Muscle of leg (tissue), 16 donors: ENCODE measurements at places on chromosomes 3 and 15. TPM values are rescaled to one million over a fixed set of nuclear protein-coding genes. Genes with fewer than 3 reads are reported as not detected.

DNA sequence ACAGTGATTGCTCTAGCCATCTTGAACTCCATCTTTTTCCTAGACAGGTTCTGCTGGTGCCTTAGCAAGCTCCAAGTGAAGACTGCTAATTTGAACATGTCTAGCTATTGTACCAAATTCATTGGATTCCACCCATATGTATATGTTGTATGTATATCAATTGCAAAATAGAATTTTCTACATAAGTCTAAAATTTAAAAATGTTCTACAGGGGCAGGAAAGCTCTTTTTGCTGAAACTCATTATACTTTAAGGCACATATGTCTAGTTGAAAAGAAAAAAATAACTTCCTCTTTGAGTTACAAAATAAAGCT lies 845.3 kb downstream of the MCTP2 start:
- DNase-seq = no peak
- no peaks in the 10 kb centered on the region for H3K27me3 ChIP-seq
- no peak overlapping the region for H3K27ac ChIP-seq
- H3K4me3 ChIP-seq = no peak overlapping the region

- H3K27ac ChIP-seq = no peak overlapping the region
- H3K27me3 ChIP-seq = no peaks in the 10 kb centered on the region
- DNase-seq = no peak
- peaks cover 12% of the 10 kb centered on the region for H3K36me3 ChIP-seq
- no peaks in the 10 kb centered on the region for H3K4me1 ChIP-seq
Observed at GRCh38 chr15:43095243-43095642, 10.6 kb downstream of the UBR1 start.

GRCh38 chr3:180116658-180117057 lies 79.9 kb upstream of the PEX5L start:
- no peaks in the 10 kb centered on the region for H3K27me3 ChIP-seq
- H3K4me3 ChIP-seq = no peak overlapping the region
- DNase-seq = no peak
- no peaks in the 10 kb centered on the region for H3K4me1 ChIP-seq

GRCh38 chr15:38187630-38188313 lies 64.9 kb upstream of the SPRED1 start:
- H3K4me1 ChIP-seq = no peaks in the 10 kb centered on the region
- no peak for DNase-seq
- H3K27me3 ChIP-seq = no peaks in the 10 kb centered on the region
- H3K36me3 ChIP-seq = no peaks in the 10 kb centered on the region

DNA sequence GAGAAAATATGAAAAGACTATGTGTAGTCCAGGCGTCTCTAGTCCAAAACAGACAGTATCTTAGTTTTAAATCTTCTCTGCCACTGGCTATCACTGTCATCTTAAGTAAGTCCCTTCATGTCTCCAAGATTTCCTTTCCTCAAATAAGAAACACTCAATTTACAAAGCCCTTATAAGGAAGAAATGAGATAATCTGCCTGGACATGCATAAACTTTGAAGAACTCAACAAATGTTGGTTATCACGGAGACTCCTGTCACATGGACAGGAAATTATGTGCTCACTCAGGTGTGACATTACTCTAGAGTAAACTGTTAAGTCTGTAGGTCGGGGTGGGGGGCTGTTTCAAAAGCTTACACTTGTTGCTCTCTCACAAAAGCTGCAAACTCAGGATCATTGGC lies 91.9 kb downstream of the IMPG2 start:
- H3K27ac ChIP-seq = no peak overlapping the region
- no peaks in the 10 kb centered on the region for H3K36me3 ChIP-seq
- no peaks in the 10 kb centered on the region for H3K4me1 ChIP-seq
- no peak overlapping the region for H3K4me3 ChIP-seq
- no peak for DNase-seq

- H3K4me3 ChIP-seq = no peak overlapping the region
- H3K27ac ChIP-seq = no peak overlapping the region
- no peaks in the 10 kb centered on the region for H3K36me3 ChIP-seq
- no peaks in the 10 kb centered on the region for H3K27me3 ChIP-seq
- DNase-seq = no peak
- peaks cover 8% of the 10 kb centered on the region for H3K4me1 ChIP-seq
Observed at GRCh38 chr3:44125882-44126281, 115.8 kb upstream of the TOPAZ1 start.

Gene AGTR1
- 23.7 TPM for total RNA-seq

Gene GATM
- total RNA-seq = 319 TPM

Gene C2CD4A
- total RNA-seq = under 0.01 TPM

Gene RARB
- 23.2 TPM for total RNA-seq
